ENCODE measurements at places on chromosomes 6 and 20.

- DNase-seq, result no peak
Measured at GRCh38 chr6:13272131-13273046, 55.9 kb downstream of the TBC1D7 start.

DNA sequence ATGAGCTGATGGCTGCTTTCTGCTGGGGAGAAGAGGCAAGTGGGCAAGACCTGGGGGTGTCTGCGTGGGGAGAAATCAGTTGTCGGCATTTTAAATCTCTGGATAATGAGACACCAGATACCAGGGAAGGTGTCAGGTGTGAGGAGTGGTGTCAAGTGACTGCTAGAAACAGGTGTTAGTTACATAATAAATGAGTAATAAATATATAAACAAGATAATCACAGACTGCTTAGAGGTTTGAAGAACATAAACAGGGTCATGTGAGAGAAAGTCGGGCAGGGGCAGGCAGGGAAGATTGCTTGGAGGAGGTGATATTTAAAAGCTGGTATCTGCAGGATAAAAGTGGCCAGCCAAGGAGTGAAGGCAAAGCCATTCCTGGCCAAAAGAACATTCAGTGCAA, 87.2 kb upstream of the RIN2 start:
- no peak for DNase-seq

- DNase-seq, result no peak
Measured at GRCh38 chr6:2385471-2385983, 140.1 kb upstream of the GMDS start.

- DNase-seq, result no peak
Measured at GRCh38 chr6:27651371-27651732, 178.4 kb upstream of the ZNF184 start.

DNA sequence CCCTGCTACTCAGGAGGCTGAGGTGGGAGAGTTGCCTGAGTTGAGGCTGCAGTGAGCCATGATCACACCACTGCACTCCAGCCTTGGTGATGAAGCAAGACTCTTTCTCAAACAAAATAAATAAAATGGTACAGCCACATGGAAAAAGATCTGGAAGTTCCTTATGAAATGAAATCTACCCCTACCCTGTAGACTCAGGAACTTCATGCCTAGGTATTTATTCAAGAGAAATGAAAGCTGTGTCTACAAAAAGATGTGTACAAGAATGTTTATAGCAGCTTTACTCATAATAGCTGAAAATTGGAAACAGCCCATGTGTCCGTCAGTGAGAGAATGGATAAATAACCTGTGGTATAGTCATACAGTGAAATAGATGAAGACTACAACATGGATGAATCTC, 15.2 kb upstream of the C6orf62 start:
- DNase-seq, result no peak

- no peak for DNase-seq
Measured at GRCh38 chr20:12413116-12413515, 495.4 kb downstream of the BTBD3 start.

Measured in CD4-positive, alpha-beta memory T cell (primary cell).